Fibroblast of upper back skin (primary cell): ENCODE measurements at places on chromosomes 1 and 21.

- DNase-seq: no peak
Measured at GRCh38 chr1:19003371-19004290, 47.2 kb upstream of the IFFO2 start.

GRCh38 chr1:189616893-189617292 lies 860.8 kb downstream of the BRINP3 start:
- peak; percentile 57 for DNase-seq

GRCh38 chr1:29381426-29381825 lies 145.1 kb downstream of the PTPRU start:
- no peak for DNase-seq

DNA sequence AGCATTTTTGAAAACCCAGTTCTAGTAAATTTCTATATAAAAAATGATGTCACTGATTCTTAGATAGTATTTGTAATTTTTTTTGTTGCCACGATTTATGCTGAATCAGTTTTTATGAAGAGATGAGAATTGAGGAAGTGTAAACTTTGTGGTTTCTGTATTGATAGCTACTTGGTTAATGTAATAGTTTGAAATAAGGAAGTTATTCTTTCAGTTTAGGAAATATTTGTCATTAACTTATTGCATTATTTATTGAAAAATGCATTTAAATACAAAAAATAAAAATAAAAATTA lies 97.8 kb downstream of the ZFYVE9 start:
- DNase-seq: no peak

- no peak for DNase-seq
Measured at GRCh38 chr21:35770101-35770945, 290.0 kb downstream of the SETD4 start.

GRCh38 chr1:218383051-218383450 lies 37.9 kb downstream of the TGFB2 start:
- no peak for DNase-seq

DNA sequence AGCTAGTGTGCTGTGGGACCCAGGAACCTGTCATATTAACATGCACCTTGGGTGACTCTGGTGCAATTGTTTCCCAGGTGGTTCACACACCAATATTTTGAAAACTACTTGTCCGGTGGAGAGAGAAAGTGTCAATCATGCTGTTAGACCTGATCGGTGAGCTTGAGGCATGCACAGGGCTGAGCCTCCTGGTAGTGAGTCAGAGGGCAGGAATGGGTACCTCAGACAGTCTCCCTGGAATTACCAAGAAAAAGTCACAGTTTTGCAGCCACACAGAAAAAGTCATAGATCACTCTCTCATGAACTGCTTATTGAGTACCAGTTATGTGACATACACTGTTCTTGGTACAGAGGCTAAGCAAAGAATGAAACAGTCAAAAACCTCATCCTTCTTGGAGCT lies 140.1 kb upstream of the NFIA start:
- DNase-seq: no peak

GRCh38 chr1:97834899-97835298 lies 85.9 kb downstream of the DPYD start:
- no peak for DNase-seq

DNA sequence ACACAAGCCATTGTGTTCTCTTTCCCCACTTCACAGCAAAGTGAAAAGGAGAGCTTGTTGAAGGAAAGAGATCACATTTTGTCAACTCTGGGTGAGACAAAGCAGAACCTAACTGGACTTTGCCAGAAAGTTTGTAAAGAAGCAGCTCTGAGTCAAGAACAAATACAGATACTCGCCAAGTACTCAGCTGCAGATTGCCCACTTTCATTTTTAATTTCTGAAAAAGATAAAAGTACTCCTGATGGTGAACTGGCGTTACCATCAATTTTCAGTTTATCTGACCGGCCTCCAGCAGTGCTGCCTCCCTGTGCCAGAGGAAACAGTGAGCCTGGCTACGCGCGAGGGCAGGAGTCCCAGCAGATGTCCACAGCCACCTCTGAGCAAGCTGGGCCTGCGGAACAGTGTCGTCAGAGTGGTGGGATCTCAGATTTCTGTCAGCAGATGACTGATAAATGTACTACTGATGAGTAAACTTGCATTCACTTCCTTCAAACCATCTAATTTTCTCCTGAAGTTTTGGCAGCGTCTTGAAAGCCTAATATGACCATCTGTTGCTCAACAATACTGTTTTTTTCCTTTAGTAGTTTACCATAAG lies 43.7 kb downstream of the BACH1 start:
- peak; percentile 98 for DNase-seq

- no peak for DNase-seq
Measured at GRCh38 chr1:203346060-203346768, 4.7 kb downstream of the FMOD start.

DNA sequence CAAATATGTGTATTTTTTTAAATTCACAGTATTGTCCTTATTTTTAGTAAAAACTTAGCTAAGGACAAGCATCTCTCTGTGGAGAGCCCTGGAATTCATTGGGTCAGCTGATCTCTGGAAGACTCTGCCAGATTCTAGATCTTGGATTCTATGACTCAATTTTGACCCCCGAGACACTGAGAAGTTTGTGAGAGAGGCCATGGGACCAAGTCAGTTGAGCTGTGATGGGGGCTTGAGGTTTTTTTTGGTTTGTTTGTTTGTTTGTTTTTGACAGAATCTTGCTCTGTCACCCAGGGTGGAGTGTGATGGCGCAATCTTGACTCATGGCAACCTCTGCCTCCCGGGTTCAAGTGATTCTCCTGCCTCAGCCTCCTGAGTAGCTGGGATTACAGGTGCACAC lies 13.5 kb downstream of the SHISA4 start:
- DNase-seq: peak; percentile 63

DNA sequence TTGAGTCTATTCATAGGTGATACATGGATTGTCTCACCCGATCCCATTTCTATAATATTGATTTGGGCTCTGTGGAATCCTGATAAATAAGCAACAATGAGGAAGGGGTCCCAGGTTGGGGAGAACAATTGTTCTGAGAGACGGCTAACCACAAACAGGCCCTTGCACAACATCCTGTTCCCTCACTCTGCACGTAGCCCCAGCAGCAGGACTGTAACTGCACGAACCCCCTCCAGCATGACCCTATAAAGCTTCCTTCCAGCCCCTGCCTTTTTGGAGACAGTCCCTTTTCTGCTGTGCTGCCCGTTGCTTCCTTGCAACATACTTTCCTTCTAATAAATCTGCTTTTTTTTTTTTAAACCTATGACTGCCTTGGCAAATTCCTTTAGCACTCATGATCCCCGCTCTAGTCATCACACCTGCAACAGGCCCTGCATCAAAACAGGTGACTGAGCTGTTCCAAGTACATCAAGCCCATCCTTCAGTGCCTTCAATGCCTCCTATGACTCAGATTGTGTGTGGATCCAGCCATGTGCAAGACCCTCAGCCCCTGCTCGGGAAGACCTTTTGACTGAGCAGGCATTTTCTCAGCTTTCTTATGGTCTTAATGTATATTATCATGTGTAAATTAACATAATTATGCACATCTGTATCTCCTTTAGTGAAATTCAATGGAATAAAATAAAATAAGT lies 63.7 kb upstream of the B3GALNT2 start:
- DNase-seq: no peak

DNA sequence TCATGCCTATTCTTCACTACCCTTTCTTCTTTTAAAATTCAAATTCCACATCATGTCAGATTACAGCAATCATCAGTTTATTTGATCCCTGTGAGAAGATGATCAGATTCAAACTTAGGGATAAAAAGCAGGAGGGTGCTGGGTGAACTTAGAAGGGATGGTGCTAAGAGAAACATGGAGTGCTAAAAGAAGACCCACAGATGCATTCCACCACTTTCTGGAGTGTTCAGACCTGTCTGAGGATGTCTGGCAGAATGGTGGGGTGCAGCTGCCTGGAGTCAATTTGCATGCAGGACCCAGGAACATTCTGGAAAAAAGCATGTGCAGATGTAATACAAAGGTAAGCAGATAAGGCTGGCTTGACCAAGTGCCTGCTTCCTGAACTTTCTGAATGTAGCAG lies 372.9 kb upstream of the RUNX1 start:
- no peak for DNase-seq

GRCh38 chr1:233625510-233625981 lies 11.6 kb downstream of the KCNK1 start:
- DNase-seq: no peak
